ENCODE measurements at places on chromosomes 16 and 17.

DNA sequence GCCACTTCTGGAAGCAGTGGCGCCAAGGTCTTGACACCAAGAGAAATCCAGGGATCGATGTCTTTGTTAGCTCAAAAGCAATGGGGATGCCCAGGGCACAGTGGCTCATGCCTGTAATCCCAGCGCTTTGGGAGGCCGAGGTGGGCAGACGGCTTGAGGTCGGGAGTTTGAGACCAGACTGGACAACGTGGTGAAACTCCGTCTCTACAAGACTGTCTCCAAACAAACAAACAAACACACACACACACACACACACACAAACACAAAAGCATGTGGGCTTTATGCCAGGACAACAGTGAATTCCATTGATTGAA, 22.4 kb upstream of the FAAP100 start:
- DNase-seq, result no peak

DNA sequence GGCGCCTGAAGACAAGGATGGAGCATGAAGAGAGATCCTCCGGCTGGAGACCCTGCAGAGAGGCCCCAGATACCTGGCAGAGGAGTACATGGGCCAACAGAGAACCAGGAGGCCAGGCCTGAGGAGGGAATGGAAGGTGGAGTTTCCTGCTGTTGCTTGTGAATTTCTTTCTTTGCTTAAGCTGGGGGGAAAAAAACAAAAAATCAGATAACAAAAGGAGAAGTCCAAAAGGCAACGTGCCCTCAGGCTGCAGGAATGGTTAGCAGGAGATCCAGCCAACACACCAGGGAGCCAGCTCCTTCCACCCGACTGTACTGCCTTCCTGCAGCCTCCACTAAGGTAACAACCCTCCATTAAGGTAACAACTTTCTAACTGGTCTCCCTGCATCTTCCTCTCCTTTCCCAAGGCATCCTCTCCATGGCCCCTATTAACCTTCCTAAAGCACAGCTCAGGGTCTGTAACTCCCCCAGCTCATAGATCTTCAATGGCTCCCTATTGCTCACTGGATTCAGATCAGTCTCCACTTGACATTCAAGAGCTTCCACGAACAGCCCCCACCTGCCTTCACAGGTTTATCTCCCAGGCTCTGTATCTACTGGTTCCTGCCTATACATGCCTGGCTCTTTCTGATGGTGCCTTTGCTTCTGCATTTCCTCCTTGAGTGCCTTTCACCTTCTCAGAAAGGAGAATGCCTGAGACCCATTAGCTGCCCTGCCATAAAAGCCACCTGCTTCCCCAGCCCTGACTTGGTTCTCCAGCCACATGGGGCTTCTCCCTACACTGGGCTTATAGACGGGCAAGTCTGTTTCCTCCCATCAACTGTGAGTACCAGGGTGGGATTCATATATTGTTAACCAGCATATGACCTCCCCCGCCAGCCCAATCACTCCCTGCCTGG, 725 bp upstream of the ARL5C start:
- no peak for DNase-seq

GRCh38 chr17:26963163-26963503, 330.8 kb upstream of the WSB1 start:
- no peak for DNase-seq

GRCh38 chr16:67547423-67548264, 14.7 kb upstream of the CTCF start:
- no peak for DNase-seq

DNA sequence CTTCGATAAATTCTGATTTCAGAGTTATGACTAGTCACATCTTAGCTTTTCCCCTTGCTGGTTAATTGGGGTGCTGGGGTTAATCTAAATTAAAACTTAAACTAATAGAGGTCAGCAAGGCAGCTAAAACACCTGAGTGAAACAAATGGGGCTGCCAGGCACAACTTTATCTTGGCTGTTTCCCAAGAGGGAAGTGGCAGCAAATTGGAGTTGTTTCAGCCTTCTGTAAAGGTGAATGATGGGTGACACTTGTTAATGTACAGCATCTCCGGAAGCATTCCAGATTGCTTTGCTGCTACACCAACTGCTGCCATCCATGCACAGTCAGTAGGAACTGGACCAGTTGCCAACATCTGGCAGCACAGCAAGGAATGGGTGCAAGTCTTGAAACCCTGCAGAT, 43.9 kb downstream of the AATF start:
- no peak for DNase-seq

All from ecto neural progenitor cell (in vitro differentiated cells).